CD4-positive, alpha-beta T cell treated with Interleukin-15 for 4 hours (primary cell): ENCODE measurements at places on chromosomes 5 and 9.

GRCh38 chr5:65588694-65589093, 25.6 kb downstream of the PPWD1 start:
- DNase-seq: no peak

DNA sequence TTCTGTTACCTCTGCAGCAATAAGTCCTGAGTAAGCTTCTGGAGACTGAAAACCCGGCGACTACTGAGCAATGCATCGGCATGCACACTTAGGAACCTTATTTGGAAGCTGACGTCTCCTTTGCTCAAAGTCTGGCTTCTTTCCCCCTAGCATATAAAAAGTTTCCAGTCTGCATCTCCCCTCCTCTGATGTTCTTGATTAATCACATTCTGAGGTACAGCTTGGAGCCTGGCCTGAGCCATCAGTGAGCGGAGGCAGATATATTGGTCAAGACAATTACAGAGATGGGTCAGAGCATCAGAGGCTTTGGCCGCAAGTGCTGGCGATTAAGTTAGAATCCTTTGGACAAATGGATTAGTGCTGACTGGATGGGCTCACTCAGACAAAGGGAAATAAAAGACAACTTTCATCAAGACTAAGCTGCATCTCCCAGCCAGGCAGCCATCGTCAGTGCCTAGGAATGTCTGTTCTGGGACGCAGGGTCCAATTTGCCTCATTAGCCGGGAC, 140.7 kb downstream of the MTX3 start:
- no peak for DNase-seq

DNA sequence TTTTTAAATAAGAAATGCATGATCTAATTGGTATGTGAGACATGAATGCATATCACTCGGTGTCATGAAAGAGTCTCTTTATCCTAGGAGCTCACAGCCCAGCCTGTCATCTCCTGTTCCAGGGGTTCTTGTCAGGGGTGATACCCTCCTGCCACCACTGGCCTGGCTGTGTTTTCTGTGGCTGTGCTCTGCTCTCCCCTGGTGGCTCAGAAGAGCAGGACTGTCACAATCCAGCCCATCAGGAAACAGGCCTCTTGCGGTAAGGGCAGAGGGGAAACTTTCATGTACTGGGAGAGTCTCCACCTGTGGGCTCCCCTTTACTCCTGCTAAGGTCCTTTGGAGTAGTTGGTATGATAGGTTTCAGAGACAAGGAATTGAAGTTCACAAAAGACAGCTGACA, 240.2 kb upstream of the GLRA1 start:
- no peak for DNase-seq

GRCh38 chr9:111566234-111566633, 33.2 kb downstream of the PTGR1 start:
- no peak for DNase-seq

GRCh38 chr5:19874811-19875210, 113.2 kb downstream of the CDH18 start:
- no peak for DNase-seq

- no peak for DNase-seq
Measured at GRCh38 chr9:35335164-35335563, 154.7 kb upstream of the RUSC2 start.

DNA sequence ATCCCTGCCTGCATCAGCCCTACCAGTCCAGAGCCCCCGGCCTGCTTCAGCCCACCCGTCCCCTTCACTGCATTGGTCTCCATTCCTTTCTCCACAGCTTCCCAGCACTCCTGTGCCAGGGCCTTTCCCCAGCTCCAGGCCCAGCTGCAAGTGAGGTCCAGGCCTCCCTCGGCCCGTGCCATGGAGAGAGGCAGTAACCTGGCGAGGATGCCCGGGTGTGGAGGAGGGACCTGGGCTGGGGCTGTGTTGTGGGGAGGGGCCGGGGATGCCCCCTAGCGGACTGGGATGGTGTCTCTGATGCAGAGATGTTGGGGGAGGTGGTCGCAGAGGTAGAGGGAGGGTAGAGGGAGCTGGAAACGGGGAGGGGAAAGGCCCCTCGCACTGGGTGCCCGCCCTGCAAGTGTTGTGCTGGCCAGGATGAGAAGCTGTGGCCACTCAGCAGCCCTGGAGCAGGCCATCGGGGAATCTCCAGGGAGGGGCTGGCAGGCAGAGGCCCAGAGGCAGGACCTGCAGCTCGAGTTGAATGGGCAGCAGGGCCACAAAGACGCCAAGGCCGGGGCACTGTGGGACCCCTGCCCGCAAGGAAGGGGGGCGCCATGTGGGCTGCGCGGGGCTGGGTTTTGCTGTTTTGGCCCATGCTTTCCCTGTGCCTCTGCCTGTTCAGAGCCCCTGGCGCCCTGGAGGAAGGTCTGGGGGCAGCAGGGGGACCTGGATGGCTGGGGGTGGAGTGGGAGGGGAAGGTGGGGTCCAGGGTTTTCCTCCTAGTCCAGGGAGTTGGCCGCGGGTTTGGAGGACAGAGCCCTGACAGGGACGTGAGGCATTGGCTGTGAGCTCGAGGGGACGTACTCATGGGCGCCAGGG, 26.0 kb upstream of the NKD2 start:
- no peak for DNase-seq

GRCh38 chr5:132327252-132327955, 33.2 kb downstream of the SLC22A4 start:
- no peak for DNase-seq

DNA sequence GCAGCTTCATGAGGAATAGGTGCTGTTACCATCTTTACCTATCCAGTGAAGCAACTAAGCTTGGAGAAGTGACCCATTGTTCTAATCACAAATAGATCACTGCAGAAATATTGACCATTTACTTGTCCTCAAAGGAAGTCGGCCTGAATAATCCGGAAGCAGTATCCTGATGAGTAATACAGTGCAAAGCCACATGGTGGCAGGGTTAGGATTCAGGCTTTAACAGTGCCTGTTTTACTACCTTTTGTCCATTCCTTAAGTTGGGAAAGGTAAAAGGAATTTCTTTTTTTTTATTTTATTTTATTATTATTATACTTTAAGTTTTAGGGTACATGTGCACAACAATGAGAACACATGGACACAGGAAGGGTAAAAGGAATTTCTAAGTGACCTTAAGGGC, 336.3 kb downstream of the KDM4C start:
- no peak for DNase-seq

DNA sequence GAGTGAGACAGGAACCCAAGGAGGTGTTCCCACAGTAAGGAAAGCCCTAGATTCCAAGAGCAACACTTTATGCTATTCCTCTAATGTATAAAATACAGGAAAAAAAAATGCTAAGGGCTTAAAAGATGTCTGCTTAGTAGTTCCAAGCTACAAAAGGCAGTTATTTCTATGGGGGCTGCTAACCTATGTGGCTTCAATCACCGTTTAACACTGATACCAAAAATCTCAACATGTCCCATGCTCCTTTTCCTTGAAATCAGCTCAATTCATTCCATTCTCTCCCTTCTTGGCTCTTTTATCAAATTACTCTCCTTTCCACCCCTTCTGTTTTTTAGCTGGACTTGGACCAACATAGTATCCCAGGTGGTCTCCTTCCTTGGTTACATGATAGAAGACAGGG, 20.6 kb downstream of the CCNH start:
- no peak for DNase-seq

- no peak for DNase-seq
Measured at GRCh38 chr5:138650196-138650595, 75.0 kb upstream of the HSPA9 start.

GRCh38 chr5:169732841-169733240, 95.8 kb downstream of the DOCK2 start:
- no peak for DNase-seq
